ENCODE measurements at places on chromosomes 5 and 9.
A peak's percentile ranks its signal among the peaks of the same experiment; 100 is the strongest.

GRCh38 chr9:99497641-99498040 lies 275.6 kb downstream of the SEC61B start:
- no peak for DNase-seq

DNA sequence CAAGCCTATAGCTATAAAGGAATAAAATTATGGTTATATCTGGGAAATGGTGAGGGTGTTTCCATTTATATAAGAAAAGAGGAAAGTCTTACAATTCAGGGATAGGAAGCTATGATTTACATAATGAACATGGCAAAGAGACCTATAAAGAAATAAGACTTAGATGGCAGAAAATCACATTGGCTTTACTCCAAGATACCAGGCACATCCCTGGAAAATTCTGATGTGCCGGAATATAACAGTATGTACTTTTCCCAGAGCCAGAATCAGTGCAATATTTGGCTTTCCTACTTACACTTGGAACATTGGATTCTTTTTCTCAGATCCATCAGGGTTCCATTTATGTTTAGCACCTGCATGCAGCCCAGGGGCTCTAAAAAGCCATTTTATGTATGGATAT lies 357.8 kb downstream of the CETN3 start:
- DNase-seq: no peak

GRCh38 chr9:107227774-107228173 lies 55.3 kb upstream of the RAD23B start:
- no peak for DNase-seq

DNA sequence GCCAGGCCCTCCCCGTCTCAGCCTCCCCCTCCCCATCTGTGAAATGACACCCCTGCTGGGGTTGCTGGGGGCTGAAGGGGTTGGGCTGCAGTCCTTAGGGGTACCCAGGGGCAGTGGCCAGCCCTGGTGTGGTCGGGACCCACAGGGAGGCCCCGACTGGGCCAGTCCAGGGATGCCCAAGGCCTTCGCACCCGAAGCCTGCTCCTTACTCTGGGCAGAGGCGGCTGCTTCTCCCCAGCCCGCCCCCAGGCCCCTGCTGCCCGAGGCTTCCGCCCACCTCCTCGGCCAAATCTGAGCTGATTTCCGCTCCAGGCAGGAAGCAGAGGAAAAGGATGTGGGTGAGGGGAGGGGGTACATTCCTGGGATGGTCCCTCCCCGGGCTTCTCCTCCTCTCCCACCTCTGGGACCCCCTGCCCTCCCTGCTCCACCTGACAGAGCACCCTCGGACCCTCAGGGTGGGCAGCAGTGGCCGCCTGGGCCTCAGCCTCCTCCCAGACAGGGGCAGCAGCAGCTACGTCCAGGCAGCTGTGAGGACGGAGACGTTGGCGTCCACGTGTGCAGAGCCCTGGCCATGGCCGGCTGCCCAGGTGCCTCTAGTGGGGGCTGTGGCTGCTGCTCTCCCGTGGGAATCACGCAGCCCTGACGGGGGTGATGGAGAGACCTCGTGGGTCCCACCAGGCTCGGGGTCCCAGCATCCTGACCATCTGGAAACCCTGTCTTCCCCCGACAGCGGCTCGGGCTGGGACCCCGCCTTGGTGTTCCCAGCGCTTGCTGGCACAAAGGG lies 4.2 kb upstream of the NRARP start:
- no peak for DNase-seq

DNA sequence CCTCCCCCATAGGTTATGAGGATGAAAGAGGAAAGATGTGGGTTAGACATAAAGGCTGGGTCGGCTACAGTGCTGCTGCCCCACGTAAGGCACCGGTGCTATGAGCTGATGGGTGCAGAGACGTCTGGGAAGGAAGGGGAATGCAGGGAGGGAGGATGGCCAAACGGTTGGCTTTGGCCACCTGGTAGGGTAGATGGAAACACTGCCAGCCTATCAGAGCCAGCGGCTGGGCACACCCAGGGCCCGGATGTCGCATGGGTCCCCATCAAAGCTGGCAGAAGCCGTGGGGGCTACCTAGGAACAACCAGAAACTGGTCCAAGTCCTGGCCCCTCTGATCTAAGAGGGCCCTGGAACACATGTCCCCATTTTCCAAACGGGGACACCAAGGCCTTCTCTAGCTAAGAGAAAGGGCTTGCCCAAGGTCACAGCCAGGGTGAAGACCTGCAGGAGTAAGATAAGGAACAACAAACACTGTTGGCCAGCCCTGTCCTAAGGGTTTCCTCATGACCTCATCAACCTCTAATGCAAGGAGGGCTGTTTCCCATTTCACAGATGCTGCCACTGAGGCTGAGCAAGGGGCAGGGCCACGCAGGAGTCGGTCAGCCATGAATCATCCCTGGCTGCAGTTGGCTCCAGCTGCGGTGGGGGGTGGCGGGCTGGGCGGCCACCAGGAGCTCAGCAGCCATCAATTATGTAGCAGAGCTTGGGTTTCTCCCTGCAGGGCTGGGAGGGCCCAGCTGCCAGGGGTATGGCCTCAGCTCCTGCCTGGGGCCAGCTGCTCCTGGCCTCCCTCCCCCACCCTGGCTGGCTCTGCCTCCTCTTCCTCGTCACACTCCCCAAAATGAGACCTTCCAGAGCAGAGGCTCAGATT lies 4.9 kb downstream of the SH3GLB2 start:
- DNase-seq: no peak

GRCh38 chr9:119298076-119298853 lies 71.0 kb downstream of the BRINP1 start:
- no peak for DNase-seq

DNA sequence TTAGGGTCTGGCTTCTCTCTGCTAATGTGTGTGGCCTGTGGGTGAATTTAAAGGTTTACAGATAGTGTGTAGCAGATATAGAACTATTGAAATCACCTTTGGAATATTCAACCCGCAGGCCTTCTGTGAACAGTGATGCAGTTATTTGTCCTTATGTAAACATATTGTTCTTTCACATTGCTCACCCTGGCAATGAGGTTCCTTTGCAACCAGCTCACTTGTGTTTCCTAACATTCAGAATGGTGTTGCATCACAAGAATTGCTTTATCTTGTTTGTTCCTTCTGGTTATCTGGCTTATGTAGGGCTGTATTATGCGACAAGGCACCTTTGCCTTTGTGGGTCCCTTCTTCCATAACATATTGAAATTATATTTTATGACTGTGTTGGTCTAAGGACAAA lies 370.3 kb downstream of the NNT start:
- no peak for DNase-seq

GRCh38 chr5:122844136-122844909 lies 1.1 kb upstream of the SNX24 start:
- DNase-seq: no peak

- DNase-seq: peak; percentile 54
These were observed 1.2 kb downstream of the ST8SIA4 start for GRCh38 chr5:100901821-100902341.

GRCh38 chr5:36279054-36279698 lies 22.5 kb downstream of the RANBP3L start:
- no peak for DNase-seq
